GM12864 (cell line): ENCODE measurements at places on chromosomes 5 and 9.

DNA sequence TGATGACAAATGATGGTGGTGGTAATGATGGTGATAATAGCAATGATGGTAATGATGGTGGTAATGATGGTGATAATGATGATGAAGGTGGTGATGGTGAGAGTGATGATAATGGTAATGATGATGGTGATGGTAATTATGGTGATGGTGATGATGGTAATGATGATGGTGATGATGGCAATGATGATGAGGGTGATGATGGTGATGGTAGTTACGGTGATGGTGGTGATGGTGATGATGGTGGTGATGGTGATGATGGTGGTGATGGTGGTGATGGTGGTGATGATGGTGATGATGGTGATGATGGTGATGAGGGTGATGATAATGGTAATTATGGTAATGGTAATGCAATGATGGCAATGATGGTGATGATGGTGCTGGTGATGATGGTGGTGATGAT, 91.1 kb downstream of the DAP start:
- DNase-seq: no peak

DNA sequence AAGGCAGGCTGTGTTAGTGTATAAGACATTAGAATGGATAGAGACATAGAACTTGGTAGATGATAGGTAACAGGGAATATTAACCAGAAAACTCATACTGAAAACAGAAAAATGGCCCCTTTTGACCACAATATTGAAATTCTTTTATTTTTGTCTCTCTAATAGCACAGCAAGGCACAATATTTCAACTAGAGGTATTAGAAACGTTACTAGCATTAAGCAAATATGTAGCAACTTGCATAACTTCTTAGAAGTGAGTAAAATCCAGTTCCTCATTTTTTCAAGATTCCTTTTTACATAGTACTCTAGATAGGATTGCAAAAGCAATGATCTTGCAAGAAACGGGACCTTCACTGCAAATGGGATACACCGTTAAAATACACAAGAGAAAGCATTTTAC, 102.7 kb upstream of the VCAN start:
- DNase-seq: no peak

- no peak for DNase-seq
Observed at GRCh38 chr5:132655821-132656773, 1.9 kb upstream of the IL13 start.

DNA sequence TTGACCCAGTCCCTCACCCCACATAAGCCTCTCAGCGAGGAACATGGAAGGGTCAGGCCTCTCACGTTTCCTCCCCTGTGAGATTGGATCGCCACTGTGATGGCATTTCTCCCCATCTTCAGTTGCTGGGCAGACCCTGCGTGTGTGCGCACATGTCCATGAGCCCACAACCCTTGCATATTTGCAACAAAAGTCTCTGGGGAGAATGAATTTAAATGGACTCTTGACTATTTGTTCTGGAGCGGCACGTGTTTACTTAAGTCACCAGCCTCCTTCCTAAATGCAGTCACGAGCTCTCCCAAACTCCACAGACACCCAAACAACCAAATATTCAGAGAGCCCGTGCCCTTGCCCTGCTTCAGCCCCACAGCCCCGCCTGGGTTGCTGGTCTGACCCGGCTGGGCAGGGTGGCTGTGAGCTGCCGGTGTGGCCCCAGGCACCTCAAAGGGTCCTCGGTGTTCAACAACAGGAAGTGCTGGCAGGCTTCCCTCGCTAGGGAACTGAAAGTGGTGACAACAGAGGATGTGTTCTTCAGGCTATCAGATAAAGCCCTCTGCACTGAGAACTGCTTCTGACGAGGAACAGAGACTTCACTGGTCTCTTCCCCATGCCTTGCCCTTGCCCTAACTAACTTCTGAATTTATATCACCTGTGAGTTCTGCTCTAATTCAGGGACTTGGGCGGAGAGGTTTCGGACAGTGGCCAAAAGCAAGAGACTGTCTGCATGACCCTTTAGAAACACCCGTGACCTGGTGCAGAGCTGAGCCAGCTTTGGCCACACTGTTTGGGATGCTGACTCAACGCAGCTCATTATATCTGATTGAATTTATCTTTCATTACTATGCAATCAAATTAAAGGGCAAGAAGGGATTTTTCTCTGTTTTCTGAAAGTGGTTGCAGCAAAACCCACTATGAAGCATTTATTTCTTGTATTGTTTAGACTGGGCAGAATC, 19.2 kb upstream of the CD180 start:
- DNase-seq: peak; percentile 88

DNA sequence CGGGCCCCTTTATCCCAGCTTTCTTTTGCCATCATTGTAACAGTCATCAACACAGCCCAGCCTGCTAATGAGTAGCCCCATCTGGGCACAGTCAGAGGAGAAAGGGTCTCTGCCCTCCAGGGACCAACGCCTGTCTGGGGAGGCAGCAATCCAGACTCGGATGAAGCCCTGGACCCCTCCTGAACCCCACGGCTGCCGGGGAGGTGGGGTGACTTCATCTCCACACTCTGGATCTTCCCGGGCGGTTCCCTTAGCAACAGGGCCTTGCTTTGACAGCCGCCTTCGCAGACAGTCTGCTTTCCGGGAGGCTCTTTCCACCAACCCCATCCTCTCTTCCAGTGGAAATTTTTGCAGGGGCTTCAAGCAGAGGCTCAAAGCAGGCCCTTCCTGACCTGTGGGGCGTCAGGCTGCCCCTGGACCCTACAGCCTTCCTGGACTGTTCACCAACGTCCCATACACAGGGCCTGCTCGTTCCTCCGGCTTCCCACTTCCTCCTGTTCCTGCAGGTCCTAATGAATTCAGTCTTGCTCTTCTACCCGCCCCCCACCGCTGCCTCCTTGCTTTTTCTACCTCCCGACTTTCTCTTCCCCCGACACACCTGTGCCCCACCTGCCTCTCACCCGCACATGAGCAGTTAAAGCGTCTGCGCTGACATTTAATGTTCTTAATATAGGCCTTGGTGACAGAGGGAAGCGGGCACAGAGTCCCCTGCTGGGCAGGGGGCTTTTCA, 161.7 kb upstream of the MVB12B start:
- no peak for DNase-seq

- no peak for DNase-seq
Observed at GRCh38 chr9:11551106-11551505, 938.3 kb upstream of the PTPRD start.
